Peyer's patch (tissue), 4 donors: ENCODE measurements at places on chromosomes 11 and 22.

DNA sequence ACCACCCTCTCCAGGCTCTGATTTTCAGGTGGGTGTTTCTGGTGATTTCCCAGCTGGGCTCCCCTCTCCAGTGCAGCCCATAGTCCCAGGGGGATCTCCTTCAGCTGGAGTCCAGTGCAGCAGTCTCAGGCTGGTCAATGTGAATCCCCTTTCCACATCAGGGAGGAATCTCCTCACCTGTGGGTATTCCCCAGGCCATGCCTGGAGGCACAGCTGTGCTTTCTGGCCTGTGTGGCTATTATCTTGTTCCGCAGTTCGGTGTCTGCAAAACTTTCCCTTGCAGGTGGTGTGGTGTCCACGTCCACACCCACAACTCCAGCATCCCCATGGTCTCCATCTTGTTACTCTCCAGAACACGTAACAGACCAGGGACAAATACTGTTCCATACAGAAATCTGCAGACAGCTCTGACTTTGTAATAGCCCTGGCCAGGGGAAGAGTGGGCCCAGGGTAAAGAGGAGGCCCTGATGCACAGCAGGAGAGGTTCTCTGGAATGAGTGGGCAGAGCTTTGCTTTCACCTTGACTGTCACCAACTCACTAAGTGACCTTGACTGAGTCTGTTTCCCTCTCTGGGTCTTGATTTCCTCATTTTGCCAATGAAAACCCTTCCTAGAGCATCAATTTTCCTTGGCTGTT, 183.2 kb downstream of the CSNK2A3 start:
- no peaks in the 10 kb centered on the region for H3K36me3 ChIP-seq
- DNase-seq = no peak
- H3K4me1 ChIP-seq = no peaks in the 10 kb centered on the region
- no peak overlapping the region for H3K27ac ChIP-seq
- H3K27me3 ChIP-seq = no peaks in the 10 kb centered on the region

- H3K27me3 ChIP-seq = no peaks in the 10 kb centered on the region
- no peak overlapping the region for H3K4me3 ChIP-seq
- DNase-seq = no peak
- no peak overlapping the region for H3K27ac ChIP-seq
Observed at GRCh38 chr11:59769111-59769510, 13.9 kb downstream of the STX3 start.

GRCh38 chr11:6941970-6942369, 15.7 kb downstream of the ZNF215 start:
- H3K36me3 ChIP-seq = no peaks in the 10 kb centered on the region
- no peaks in the 10 kb centered on the region for H3K27me3 ChIP-seq
- no peak for DNase-seq
- H3K4me3 ChIP-seq = no peak overlapping the region
- no peaks in the 10 kb centered on the region for H3K4me1 ChIP-seq
- H3K27ac ChIP-seq = no peak overlapping the region

- H3K27me3 ChIP-seq = no peaks in the 10 kb centered on the region
- H3K36me3 ChIP-seq = no peaks in the 10 kb centered on the region
- no peaks in the 10 kb centered on the region for H3K4me1 ChIP-seq
- no peak for DNase-seq
- H3K4me3 ChIP-seq = no peak overlapping the region
Observed at GRCh38 chr22:49640366-49641095, 187.1 kb downstream of the BRD1 start.

- no peak overlapping the region for H3K27ac ChIP-seq
- H3K4me1 ChIP-seq = no peaks in the 10 kb centered on the region
- no peaks in the 10 kb centered on the region for H3K27me3 ChIP-seq
- H3K36me3 ChIP-seq = no peaks in the 10 kb centered on the region
- DNase-seq = no peak
- no peak overlapping the region for H3K4me3 ChIP-seq
Observed at GRCh38 chr11:133173810-133174412, 358.4 kb downstream of the OPCML start.

GRCh38 chr11:110061296-110061695, 31.9 kb upstream of the ZC3H12C start:
- H3K4me1 ChIP-seq = no peaks in the 10 kb centered on the region
- no peak overlapping the region for H3K4me3 ChIP-seq
- no peaks in the 10 kb centered on the region for H3K36me3 ChIP-seq
- H3K27ac ChIP-seq = no peak overlapping the region
- no peak for DNase-seq

- no peak overlapping the region for H3K27ac ChIP-seq
- DNase-seq = no peak
- no peaks in the 10 kb centered on the region for H3K36me3 ChIP-seq
- peaks cover 33% of the 10 kb centered on the region for H3K4me1 ChIP-seq
- no peak overlapping the region for H3K4me3 ChIP-seq
- peaks cover 25% of the 10 kb centered on the region for H3K27me3 ChIP-seq
Observed at GRCh38 chr22:19168088-19168890, 10.2 kb downstream of the SLC25A1 start.

DNA sequence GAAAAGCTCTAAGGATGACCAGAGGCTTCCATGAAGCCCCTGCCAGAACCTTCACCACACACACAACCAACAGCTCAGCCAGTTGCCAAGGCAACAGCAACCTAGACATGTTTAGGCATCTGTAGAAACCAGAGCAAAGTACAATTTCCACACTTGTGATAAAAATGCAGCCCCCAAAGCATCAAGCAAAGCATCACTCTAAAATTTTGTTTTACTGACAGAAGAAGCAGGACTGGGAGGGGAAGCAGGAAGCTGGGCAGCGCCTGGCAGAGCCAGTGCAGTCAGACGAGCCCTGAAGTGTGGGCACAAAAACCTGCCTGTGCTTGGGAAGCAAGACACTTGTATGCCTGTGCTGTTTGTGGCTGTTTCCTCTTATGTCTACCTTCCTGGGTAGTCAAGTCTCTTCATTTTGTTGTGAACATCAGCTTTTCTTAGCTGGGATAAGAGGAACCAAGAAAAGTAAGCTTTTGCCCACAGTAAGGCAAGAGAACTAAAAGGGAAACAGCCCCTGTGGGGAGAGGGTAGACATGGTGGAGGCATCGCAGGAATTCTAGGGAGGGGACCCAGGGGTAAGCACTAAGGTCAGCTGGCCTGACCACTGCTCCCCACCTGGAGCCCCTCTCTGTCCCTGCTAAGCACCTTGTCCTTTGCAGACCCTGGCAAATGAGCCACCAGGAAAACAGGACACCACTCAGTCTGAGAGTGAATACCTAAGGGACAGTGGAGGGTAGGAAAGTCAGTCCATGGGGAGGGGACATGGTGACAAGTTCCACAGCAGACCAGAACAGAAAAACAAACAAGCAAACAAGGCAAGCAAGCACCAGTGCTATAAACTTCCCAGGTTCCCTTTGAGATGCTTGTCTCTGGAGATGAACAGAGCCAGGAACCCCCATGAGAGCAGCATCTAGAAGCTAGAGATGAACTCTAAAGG, 13.4 kb downstream of the PACSIN2 start:
- no peaks in the 10 kb centered on the region for H3K36me3 ChIP-seq
- no peaks in the 10 kb centered on the region for H3K27me3 ChIP-seq
- no peak overlapping the region for H3K4me3 ChIP-seq
- no peak for DNase-seq
- H3K27ac ChIP-seq = no peak overlapping the region

DNA sequence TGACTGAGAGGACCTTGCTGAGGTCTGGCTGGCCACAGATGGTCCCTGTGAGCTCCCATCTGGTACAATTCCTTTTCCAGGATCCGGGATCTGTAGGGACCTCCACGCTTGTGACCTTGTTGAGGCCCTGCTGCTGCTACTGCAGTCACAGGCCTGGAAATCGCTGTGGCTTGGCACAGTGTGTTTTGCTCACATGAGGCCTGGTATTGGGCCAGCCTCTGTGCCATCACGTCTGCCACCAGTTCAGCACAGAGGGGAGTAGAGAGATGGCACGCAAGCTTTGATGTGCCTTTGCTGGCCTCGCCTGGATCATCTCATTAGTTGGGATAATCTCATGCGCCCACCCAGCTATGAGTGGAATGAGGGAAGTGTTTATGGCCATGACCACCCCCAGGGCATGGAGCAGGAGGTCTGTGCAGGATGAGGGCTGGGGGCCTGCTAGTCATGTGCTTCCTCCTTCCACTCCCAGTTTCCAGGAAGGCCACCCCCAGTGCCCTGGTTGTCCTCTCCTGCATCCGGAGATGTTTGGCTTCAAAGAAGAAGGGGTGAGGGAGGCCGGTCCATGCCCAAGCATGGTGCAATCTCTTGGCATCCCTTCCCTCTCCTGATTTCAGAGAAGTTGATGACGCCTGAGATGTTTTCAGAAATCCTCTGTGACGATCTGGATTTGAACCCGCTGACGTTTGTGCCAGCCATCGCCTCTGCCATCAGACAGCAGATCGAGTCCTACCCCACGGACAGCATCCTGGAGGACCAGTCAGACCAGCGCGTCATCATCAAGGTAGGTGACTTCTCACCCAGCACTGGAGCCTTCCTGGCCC, 22.4 kb downstream of the DERL3 start:
- no peak overlapping the region for H3K27ac ChIP-seq
- no peak overlapping the region for H3K4me3 ChIP-seq
- H3K4me1 ChIP-seq = peaks cover 8% of the 10 kb centered on the region
- DNase-seq = no peak
- H3K27me3 ChIP-seq = no peaks in the 10 kb centered on the region
- peaks cover 58% of the 10 kb centered on the region for H3K36me3 ChIP-seq

DNA sequence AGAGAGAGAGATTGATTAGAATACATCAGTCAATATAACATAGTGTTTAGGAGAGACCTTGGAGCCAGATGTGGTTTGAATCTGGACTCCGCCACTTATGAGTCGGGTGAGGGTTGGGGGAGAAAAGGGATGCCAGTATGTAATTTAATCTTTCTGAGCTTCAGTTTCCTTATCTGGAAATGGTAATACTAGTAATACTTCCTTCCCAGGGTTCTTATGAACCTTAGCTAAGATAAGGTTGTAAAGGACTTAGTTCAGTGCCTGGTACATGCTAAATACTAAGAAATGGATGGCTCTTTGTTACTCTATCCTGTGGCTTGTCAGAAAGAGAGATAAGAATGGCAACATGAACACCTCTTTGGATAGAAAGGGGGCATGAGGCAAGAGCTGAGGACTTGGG, 226.1 kb upstream of the NARS2 start:
- no peaks in the 10 kb centered on the region for H3K36me3 ChIP-seq
- H3K4me3 ChIP-seq = no peak overlapping the region
- no peak for DNase-seq
- no peaks in the 10 kb centered on the region for H3K27me3 ChIP-seq

GRCh38 chr22:30186041-30186440, 60.5 kb downstream of the LIF start:
- no peaks in the 10 kb centered on the region for H3K4me1 ChIP-seq
- H3K27me3 ChIP-seq = no peaks in the 10 kb centered on the region
- no peaks in the 10 kb centered on the region for H3K36me3 ChIP-seq
- no peak overlapping the region for H3K27ac ChIP-seq

GRCh38 chr11:120057595-120058581, 80.0 kb downstream of the TRIM29 start:
- H3K4me3 ChIP-seq = no peak overlapping the region
- peak; percentile 66 for DNase-seq
- H3K27ac ChIP-seq = no peak overlapping the region
- no peaks in the 10 kb centered on the region for H3K36me3 ChIP-seq
- no peaks in the 10 kb centered on the region for H3K4me1 ChIP-seq

DNA sequence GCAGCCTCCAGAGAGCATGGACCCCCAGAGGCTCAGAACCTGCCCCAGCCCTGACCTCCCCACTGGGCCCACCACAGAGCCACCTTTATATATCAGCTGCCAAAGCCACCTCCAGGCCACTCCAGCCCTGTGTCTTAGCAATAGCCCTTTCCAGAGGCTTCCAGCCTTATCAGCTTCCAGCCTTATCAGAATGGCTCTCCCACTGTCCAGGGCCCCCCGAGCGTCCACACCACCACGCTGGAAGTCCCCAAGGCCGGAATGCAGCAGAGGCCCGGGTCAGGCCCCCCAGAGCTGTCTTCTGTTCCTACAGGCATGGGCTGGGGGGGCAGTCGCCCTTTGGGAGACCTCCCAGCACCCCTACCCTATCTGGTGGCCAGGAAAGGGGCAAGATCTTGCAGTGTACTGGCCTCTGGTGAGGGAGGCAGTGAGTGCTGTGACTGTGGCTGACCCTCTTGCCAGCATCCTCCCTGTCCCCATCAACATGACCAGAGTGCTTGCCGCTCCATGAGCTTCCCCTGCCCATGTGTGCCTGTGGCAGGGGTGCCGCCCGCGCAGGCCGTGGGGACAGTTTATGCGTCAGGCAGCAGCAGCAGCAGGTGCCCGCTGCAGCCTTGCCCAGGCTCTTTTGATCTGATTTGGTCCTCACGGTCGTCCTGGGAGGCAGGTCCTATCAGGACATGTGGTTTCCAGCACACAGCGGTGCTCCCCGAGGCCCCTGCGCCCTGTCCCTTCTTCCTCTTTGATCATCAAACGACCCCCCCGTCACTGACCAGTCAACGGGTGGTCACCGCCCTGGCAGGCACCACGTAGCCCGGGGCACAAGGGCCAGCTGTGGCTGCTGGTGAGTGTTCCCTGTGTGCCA, 15.9 kb downstream of the OSBPL5 start:
- H3K27ac ChIP-seq = peak overlapping the region; percentile 24
- no peak overlapping the region for H3K4me3 ChIP-seq
- H3K4me1 ChIP-seq = no peaks in the 10 kb centered on the region
- no peaks in the 10 kb centered on the region for H3K36me3 ChIP-seq

- no peak overlapping the region for H3K4me3 ChIP-seq
- H3K4me1 ChIP-seq = no peaks in the 10 kb centered on the region
- no peak for DNase-seq
- no peak overlapping the region for H3K27ac ChIP-seq
- H3K36me3 ChIP-seq = peaks cover 42% of the 10 kb centered on the region
Observed at GRCh38 chr11:16759857-16760508, 21.5 kb downstream of the C11orf58 start.

GRCh38 chr22:45917146-45917545, 59.8 kb downstream of the WNT7B start:
- no peaks in the 10 kb centered on the region for H3K36me3 ChIP-seq
- H3K27ac ChIP-seq = no peak overlapping the region
- no peaks in the 10 kb centered on the region for H3K27me3 ChIP-seq
- no peaks in the 10 kb centered on the region for H3K4me1 ChIP-seq
- no peak overlapping the region for H3K4me3 ChIP-seq
- no peak for DNase-seq

DNA sequence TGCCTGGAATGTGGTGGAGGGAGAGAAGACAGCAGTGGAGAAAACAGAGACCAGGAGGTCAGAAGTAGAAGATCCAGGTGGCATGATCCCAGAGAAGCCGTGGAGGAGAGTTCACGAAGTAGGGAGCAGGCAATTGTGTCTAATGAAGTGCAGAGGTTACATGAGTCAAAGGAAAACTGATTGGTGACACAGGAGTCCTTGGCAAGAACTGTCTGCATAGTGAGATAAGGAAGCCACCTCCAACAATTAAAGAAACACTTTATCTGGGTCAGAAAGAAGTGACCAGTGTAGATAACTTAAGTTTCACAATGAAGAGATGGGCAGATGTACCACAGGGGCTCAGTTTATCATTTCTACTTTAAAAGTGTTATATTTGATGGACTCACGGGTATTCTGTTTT, 57.0 kb upstream of the PTH start:
- no peak overlapping the region for H3K27ac ChIP-seq
- no peak overlapping the region for H3K4me3 ChIP-seq
- H3K4me1 ChIP-seq = no peaks in the 10 kb centered on the region
- no peak for DNase-seq
- H3K36me3 ChIP-seq = no peaks in the 10 kb centered on the region

- DNase-seq = no peak
- no peaks in the 10 kb centered on the region for H3K36me3 ChIP-seq
- peaks cover 5% of the 10 kb centered on the region for H3K4me1 ChIP-seq
- no peaks in the 10 kb centered on the region for H3K27me3 ChIP-seq
- peak overlapping the region; percentile 28 for H3K27ac ChIP-seq
Observed at GRCh38 chr11:72789493-72790131, 4.2 kb downstream of the STARD10 start.

GRCh38 chr11:47606731-47607130, 12.5 kb upstream of the C1QTNF4 start:
- no peak for DNase-seq
- no peak overlapping the region for H3K27ac ChIP-seq
- H3K36me3 ChIP-seq = peaks cover 6% of the 10 kb centered on the region
- H3K4me3 ChIP-seq = no peak overlapping the region
- no peaks in the 10 kb centered on the region for H3K4me1 ChIP-seq
